ENCODE measurements at places on chromosomes 4 and X.

DNA sequence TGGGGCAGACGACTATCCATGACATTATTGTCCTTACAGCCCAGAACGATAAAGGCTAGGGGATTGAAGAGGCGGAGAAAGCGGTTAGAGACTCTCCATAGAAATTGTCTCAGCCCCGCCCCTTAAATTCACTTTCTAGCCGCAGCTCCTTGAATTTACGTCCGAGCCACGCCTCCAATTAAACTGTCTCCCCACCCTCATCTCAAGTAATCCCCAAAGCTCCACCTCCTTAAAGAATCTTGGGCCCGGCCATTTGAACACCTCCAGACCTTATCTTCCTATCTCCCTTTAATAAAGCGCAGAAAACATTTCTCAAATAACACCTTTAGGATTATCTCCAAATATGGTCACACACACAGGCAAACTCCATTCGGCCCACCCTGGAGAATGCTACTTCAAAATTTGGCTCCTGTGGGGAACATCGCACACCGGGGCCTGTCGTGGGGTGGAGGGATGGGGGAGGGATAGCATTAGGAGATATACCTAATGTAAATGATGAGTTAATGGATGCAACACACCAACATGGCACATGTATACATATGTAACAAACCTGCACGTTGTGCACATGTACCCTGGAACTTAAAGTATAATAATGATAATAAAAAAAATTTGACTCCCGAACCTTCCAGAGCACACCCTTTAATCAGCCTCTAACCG lies 7.2 kb upstream of the MAGIX start:
- peak; percentile 34 for DNase-seq

GRCh38 chr4:103021120-103021519 lies 1.6 kb upstream of the SLC9B1 start:
- no peak for DNase-seq

- no peak for DNase-seq
Observed at GRCh38 chr4:151488968-151489367, 80.0 kb downstream of the FHIP1A start.

GRCh38 chr4:72451349-72451748 lies 117.7 kb downstream of the ADAMTS3 start:
- DNase-seq, result no peak

DNA sequence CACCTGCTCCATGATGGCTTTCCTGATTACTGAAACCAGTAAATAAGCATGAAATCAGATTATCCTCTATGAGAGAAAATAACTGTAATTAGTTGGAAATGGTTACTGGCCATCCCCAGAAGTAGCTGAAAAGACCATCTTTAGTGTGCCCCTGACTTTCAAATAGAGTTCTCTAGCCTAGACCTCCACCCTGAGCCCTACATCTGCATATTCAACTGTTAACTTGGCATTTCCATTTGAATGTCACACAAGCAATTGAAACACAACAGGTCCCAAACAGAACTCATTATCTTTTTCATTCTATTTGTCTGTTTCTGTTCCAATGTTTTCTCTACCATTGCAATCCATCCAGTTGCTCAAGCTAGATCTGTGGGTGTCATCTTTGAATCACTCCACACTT lies 952.3 kb downstream of the RPA4 start:
- DNase-seq, result no peak

Measured in nephron progenitor cell (in vitro differentiated cells).